PC-3 (cell line): ENCODE measurements at places on chromosomes 7 and 10.

- DNase-seq, result no peak
Measured at GRCh38 chr10:128150561-128150960, 24.3 kb upstream of the MKI67 start.

DNA sequence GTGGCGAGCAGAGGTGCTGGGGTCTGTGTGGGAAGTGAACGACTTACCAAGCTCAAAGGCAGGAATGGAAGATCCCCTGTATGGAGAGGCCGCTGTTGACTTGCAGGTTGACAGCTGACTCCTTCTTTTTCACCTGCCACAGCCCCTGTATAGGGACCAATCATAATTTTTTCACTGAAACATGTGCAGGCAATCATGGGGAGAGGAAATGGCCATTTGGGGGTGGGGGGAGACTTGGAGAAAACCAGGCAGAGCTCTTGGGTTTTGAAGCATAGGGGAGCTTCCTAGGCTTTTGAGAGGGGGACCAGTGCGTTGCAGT is 101.4 kb downstream of the WDR37 start:
- no peak for DNase-seq

DNA sequence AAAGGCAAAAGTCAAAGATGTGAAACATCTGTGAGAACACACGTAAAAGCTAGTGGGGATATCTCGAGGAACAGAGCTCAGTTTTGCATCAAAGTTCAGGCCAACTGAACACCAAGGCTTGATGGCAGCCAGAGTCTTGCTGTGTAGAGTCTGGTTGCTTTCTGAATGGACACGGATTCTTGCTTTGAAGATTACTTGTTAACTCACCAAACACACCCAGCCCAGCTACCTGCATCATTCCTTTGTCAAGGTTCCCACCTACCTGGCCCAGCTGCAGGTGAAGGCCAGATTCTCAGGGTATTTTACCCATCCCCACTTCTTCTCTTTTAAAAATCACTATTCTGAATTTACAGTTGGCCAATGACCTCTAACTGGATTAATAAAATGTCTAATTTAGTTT is 174.4 kb upstream of the PHYHIPL start:
- DNase-seq, result no peak

DNA sequence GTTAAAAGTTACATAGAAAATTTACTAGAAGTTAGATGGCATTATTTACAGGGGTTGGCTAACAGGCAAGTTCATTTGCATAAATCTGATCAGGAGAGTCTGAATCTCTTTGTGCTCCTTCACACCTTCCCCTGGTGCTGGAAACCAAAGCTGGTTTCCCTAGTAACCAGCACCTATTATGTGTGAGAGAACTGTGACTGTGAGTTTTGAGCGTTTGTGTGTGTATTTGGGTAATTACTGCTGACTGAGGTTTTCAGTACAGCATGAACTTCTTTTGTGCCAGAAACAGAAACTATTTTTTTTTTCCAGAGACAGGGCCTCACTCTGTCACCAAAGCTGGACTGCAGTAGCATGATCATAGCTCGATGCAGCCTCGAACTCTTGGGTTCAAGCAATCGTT is 10.3 kb upstream of the IFIT1B start:
- no peak for DNase-seq
